ENCODE measurements at places on chromosomes 5 and 9.

DNA sequence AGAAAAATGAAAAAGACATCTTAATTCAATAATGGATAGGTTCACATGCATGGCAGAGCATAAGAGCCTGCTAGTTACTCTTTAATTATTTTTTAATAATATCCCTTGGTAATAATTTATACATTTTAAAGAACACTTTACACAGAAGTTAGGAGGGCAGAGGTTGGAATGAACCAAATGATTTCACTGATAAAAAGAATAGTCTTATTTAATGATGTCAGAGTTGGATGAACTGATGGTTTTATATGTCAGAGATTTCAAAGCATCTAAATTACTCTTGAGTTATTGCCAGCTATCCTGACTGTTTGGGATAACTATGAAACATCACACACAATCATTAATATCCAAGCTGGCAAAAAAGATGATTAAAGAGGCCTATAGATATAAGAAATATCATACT lies 244.8 kb downstream of the CSNK1G3 start:
- DNase-seq = no peak

DNA sequence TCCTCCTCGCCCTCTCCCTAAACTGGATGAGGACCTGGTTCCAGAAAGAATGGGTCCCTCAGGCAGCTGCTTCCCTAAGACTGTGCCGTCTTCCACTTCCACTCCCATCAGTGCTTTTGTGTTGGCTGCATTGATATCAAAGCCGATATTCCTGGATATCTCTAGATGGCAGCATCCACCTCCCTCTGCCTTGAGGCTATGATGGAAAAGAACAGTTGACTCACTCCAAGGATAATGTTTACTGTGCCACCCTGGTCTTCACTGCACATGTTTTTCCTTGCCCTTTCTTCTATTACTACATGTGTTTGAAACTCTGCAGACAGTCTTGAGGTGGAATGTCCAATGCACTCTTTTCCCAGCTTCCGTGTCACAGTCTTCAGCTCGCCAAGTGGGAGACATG lies 211.6 kb downstream of the MAST4 start:
- no peak for DNase-seq

DNA sequence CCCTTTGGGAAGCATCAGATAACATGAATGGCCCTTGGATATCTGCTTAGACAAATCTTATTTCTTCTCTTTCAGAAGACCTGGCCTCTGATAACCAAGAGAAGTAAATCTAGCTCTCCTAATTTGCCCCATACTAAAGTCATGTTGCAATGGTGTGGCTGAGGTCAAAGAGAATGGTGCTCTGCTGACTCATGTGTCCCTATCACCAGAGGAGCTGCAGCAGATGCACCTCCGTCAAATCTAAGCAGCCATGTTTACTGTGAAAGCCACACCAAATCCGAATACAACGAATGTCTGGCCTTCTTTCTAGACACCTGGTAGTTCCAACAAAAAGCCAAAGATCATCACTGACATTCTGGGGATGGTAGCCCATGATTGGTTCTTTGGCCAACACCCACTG lies 23.2 kb downstream of the RETREG1 start:
- DNase-seq = no peak

GRCh38 chr5:76763136-76763535 lies 47.2 kb downstream of the F2R start:
- no peak for DNase-seq

DNA sequence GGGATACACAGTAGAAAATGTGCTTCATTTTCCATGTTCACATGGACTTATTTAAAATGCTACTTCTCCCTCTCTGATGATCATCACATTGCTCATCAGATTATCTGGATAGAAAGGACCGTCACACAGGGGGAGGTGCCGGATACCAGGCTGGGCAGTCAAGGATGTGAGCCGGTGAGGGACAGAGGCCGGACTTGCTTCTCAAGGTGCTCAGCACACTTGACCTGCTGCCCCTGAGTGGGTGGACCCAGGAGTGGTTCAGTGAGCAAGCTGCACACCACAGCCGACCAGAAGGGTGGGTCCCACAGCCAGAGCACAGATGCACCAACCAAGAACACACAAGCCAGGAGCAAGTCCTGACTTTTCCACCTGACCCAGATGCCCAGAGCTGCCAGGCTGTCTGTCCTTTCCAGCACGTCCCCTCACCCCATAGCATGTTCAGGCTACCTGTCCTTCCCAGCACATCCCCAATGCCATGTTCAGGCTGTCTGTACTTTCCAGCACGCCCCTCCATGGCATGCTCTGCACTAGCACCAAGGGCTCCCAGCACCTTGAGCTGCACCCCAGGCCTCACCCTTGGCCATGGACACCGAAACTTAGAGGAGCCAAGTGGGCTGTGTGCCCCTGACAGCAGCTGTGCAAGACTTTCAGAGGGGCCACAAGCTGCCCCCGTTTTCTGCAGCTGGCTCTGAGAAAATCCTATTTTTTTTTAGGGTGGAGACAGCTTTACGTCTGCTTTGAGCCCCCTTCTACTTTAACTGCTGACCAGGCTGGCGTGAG lies 77.8 kb downstream of the SECISBP2 start:
- no peak for DNase-seq

DNA sequence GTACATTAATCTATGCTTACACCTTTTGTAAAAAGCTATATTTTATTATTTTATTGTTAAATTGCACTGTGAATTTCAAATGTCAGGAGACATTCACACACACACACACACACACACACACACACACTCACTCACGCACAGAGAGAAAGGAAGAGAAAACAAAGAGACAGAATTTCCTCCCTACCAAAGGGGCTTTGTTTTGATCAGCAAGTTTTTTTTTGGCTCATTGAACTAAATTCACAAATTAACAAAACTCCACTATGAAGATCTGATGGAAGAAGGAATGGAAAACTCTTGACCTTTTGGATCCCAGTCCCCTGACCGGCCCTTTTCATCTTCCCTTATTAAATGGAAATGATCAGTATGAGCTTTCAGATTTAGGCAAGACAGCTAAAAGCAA lies 161.2 kb downstream of the PDE4D start:
- DNase-seq = no peak

DNA sequence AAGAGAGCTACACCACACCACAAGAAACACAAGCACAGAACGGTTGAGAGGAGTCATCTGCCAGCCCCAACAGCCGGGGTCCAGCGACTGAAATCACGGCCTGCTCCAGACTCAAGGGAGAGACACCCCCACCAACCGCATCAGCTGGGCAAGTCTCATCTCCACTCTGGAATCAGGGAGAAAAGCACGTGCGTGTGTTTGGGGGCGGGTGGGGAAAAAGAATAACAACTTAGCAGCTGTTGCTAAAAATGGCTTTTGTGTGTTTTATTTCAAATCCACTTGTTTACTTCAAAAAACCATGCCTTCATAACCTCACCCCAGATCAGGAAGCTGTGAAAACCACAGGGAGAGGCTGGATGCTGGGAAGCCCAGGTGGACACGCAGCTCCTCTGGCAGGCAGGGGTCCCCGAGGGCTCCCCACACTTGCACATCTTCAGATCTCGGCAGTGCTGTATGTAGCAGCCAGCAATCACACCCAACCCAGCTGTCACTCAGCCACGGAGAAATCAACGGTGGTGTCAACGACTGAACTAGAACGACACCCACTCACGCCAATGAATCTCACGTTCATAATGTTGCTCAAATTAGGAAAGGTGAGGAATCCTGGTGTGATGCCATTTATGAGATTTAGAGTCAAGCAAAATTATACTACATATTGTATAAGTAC lies 19.0 kb downstream of the PNPLA7 start:
- no peak for DNase-seq

Data from GF-D8 (cell line).